ENCODE measurements at places on chromosomes 5 and 9.

GRCh38 chr5:175692996-175693710 lies 35.3 kb downstream of the HRH2 start:
- no peak for DNase-seq

- peak; percentile 69 for DNase-seq
Observed at GRCh38 chr5:96324708-96325107, 108.3 kb downstream of the PCSK1 start.

DNA sequence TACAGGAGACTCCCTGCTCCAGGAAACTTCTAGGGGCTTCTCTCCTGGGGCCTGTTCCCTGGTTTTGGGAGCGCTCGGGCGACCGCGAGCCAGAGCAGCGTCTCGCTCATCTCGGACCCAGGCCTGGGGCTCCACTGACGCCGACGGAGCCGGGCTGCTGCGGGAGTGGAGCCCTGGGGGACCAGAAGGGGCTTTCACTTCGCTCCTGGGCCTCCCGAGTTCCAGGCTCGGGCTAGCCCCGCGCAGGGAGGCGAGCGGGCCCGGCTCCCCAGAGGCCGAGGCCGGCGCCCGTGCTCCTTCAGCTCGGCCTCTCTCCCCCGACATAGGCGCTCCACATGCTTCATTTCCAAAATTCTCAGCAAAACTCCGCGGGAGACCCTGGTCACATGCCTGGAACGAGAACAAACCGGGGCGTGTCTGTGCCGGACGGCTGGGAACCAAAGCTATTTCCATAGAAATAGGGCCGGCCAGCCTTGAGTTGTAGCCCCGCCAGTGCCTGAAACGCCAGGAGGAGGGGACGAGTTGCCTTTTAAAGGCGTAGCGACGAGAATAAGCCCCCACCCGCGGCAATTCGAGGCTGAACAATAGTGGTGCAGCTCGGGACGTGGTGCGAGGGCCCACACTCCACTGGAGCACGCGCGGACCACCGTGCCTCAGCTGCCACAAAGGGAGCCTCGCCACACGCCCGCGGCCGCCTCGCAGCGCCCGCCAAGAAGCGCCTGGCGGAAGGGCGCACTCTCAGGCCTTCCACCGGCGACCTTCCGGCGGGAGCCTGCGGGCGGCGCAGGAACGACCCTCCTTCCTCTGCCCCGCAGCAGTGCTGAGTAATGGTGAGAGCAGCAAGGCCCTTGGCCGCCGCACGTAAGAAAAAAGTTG lies 1.1 kb upstream of the G3BP1 start:
- peak; percentile 62 for DNase-seq

DNA sequence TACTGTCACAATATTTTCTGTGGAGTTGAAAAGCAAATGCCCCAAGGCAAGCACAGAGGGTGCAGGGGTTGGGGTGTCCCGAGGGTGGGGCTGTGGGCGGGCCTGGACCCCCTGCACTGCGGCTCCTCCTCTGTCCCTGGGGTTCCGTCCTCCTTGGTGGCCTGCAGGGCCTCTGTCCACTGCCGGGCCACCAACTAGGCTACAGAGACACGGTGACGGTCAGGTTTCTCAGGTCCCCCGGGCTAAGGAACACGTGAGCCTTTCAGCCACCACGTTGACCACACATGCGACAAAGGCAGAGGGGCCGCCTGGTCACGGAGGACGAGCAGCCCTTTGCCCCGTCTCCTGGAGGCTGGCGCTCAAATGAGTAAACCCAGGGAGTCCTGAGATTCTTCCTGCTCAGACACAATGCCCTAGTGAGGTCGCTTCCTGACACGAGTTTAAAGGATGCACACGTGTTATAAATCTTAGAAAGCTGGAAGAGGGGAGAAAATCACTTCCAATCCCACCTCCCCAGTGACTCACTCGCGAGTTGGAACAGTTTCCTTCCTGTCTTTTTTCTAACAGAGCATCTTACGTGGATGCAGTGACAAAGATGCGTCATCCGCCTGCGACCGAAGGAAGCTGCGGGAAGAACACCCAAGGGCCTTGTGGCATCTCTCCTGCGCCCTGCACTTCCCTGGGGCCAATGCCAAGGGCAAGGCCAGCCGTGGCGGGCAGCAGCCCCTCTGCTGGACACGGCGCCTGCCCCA lies 24.8 kb upstream of the OBP2B start:
- DNase-seq, result no peak

DNA sequence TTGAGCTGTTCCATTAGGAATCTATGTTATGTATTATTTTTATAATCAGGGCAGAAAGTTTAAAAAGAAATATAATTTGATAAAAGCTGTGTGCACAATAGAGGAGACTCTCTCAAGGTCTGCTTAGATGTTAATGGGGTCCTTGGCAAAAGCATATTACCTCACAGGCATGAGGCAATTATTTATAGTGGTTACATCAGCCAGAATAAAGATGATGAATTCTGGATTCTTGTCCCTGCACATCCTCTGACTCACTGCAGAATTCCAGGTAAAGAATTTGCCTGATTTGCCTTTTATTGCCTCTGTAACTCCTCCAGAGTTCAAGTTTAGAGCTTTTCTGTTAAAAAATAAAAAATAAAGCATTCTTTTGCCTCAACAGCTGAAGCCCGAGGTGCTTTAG lies 253.6 kb downstream of the MAST4 start:
- DNase-seq, result peak; percentile 82

GRCh38 chr9:99824378-99825171 lies 2.9 kb downstream of the NR4A3 start:
- DNase-seq, result no peak

DNA sequence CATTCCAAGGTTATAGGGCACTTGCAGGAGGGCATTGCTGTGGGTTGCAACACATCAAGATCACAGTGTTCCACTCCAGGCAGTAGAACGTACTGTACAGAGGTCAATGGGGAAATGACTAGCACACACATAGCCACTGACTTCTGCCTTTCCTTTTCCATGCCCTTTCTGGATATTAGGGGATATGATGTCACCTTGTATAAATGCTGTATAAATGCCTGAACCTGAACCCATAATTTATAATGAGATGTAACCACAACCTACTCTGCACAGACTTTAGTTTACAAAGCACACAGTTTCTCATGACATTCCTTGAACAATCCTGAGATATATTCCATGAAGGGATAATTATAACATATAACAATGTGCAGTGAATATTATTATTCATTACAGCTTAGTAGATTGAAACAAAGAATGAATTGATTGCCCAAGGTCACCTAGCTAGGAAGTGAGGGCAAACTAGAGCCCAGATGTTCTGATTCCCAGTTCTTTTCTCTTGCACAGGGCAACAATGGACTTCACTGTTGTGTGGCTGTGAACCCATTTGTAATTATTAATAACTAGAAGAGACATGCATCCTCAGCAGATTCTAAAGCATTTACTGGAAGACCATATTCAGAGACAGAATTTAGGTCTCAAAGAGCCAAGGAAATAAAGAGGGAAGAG lies 5.6 kb upstream of the ABLIM3 start:
- DNase-seq, result peak; percentile 83

GRCh38 chr9:38254151-38254550 lies 138.4 kb upstream of the ALDH1B1 start:
- no peak for DNase-seq

GRCh38 chr5:151348789-151349188 lies 1.4 kb upstream of the SLC36A2 start:
- no peak for DNase-seq

- no peak for DNase-seq
Observed at GRCh38 chr9:98173181-98173580, 19.3 kb downstream of the CORO2A start.

- no peak for DNase-seq
Observed at GRCh38 chr5:71703941-71704340, 15.1 kb upstream of the CARTPT start.

DNA sequence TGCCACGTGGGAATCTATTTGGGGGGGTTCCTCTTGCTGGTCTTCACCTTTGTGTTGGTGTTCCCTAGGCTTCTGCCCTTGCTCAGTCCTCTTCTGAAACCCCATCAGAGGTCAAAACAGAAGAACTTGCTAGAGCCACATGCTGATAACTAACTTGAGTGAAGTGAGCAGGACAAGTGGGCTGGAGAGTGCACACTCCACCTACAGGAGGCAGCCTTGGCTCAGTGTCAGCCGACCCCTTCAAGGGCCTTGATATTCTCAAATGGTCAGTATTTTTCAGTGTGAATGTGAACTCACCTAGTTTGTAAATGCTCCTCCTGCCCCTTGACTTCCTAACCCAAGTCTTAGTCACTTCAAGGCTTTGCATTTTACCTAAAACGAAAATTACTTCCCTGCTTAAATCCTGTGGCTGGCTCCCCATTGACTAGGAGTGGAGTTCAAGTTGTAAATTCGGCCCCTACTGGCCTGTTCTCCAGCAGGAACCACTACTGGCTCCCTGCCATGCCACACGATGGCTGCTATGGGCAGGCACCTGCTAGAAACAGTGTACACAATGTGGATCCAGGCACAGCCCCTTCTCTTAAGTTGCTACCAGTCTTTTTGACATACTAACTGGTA lies 3.6 kb upstream of the SLC1A3 start:
- DNase-seq, result no peak

- DNase-seq, result peak; percentile 72
Observed at GRCh38 chr9:87770616-87771315, 44.8 kb downstream of the CTSL start.

DNA sequence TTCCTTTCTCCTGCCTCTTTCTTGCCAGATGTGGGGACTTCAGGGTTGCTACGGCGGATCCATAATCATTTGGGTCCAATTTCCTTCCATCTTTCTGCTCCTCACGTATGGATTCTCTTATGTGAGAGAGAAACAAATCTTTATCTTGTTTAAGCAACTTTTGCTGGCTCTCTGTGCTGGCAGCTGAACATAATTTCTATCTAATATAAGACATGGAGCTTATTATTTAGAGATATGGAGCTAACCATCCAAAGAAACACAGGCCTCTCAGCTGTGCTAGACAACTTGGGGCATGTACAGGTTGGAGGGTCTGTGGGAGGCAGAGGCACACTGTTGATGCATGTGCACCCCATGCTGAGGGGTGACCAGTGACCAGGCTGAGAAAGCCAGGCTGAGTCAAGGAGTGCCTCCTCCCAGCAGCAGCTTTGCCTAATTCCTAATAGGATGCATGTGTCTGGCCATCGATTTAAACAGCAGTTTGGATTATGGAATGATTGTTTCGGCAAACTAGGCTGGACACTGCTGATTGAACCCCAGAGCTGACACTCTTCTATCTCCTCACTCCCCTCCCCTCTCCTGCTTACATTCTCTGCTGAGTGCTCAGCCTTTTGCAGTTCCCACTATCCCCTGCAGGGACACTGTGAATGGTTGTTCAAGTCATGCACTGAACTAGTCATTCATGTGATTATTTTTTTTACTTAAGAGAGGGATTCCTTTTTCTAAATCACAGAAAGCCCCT lies 195.8 kb downstream of the ERCC6L2 start:
- peak; percentile 38 for DNase-seq

GRCh38 chr5:159864885-159865691 lies 51.2 kb upstream of the ADRA1B start:
- peak; percentile 81 for DNase-seq
